ENCODE measurements at places on chromosomes 6 and 20.

GRCh38 chr20:36306553-36307411 is 643 bp downstream of the DLGAP4 start:
- DNase-seq: no peak

- no peak for DNase-seq
Observed at GRCh38 chr6:77177470-77177869, 285.8 kb downstream of the HTR1B start.

GRCh38 chr6:18185624-18186023 is 30.4 kb downstream of the KDM1B start:
- DNase-seq: no peak

GRCh38 chr20:56974499-56975250 is 291.8 kb downstream of the BMP7 start:
- no peak for DNase-seq

- no peak for DNase-seq
Observed at GRCh38 chr6:41215777-41216176, 12.4 kb upstream of the TREML4 start.

GRCh38 chr20:5548902-5549599 is 201.2 kb upstream of the SHLD1 start:
- no peak for DNase-seq

GRCh38 chr6:138945354-138945753 is 42.7 kb downstream of the REPS1 start:
- DNase-seq: no peak

DNA sequence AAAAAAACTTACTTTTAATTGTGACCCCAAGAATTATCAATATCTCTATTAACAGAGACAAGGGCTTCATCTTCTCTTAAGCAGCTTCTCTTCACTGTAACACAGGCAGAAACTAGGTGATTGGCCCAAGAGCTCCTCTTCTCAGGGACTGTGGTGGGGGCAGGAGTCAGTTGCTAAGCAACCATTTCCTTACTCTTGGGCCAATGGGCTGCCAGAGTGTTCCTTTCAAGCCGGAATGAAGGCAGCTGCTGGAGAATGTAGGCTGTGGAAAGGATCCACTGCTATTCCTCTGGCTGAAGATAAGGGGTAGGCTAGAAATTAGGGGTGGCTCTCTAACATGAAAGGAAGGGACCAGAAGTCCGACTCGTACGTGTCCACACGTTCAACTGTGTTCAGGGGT is at the start of gene SEL1L2:
Gene SEL1L2 (minus strand): TSS at position 150 of the 400 bp plus-strand sequence. CDS start 80 bp downstream, at position 70.
- DNase-seq: no peak

- no peak for DNase-seq
Observed at GRCh38 chr20:60729135-60729900, 522.7 kb upstream of the CDH4 start.

DNA sequence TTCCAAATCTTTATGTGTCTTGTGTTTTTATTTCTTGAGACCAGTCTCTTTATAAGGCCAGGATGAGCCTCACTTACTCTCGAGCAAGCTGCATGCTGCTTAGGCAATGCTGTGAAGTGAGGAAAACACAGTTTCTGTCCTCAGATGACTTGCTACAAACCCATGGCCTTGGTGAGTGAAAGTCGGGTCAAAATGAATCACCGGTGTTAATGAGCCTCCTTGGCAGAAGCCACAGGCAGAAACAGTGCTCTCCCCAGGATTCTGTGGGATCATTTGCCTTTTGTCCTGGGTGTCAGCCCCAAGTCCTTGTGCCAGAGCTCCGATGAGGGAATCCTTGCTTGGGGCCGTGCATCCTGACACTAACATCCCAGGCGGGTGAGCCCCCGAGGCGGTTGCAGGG is 482.5 kb downstream of the QKI start:
- DNase-seq: no peak

DNA sequence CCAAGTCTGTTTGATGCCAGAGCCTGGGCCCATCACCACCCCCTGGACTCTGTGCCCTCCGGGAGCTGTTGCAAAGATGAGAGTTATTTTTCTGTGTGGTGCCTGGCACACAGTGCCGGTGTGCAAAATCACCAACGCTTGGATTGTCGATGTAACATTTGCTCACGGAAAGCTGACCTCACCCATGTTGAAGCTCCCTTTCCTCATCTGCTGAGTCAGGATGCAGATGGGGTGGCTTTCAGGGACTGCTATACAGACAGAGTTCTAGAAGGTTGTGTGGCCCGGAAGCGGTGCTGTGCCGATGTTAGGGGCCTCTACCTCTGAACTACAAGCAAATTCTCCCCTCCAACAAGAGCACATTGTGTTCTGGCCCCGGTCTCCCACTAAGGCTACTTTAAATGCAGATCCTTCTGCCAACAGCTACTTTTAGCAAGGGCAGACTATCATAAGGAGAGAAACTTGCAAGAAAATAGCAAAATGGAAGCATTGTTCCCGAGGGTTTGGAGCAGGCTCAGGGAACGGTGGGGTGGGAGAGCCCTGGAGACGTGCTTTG is 34.0 kb downstream of the EYA2 start:
- DNase-seq: no peak

All from NCI-H187 treated with DMSO at 0.1 percent for 48 hours (cell line).